Fibroblast of skin of abdomen (primary cell): ENCODE measurements at places on chromosomes 6 and 20.

DNA sequence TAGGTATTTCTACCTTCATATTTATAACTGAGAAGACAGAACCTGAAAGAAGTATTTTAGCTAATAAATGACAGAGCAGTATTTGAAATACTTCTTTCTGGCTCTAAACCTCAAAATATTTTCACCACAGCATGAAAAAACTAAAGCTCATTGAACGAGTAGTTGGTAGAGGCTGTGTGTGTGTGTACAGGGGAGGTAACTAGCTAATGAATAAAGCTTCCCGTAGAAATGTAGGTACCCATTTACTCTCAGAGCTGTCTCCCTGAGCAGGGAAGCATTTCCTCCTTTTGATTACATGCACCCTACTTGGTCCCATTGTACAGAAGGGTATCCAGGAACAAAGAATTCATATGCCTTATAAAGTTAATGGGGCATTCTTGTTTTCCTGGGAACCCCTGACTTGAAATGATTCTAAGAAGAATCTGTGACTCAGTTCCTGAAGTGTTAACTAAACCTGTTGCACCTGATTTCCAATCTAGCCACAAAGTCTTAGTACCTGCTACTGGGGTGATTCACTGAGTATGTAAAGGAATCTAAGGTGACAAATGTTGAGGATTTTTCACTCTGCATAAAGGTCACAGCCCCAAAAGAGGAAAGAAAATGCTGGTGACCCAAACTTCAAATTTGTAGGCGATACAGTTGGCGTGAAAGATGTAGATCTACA is 12.5 kb downstream of the CRYBG1 start:
- DNase-seq, result no peak

DNA sequence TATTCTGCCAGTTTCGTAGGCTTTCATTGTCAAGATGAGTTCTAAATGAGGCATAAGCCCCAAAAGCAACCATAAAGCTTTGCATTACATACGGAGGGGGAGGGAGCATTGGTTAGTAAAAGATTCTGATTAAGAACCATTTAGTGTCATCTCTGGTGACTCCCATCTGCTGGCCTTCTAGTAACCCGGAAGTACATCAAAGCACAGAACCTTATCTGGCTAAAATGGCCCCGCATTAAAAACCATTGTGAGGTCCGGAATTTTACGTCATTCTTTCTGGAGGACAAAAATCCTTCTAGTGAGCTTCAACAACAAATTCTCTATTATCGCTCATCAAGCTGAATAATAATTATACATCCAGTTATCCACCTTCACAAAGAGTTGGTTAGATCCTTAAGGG is 37.8 kb downstream of the METTL24 start:
- no peak for DNase-seq

DNA sequence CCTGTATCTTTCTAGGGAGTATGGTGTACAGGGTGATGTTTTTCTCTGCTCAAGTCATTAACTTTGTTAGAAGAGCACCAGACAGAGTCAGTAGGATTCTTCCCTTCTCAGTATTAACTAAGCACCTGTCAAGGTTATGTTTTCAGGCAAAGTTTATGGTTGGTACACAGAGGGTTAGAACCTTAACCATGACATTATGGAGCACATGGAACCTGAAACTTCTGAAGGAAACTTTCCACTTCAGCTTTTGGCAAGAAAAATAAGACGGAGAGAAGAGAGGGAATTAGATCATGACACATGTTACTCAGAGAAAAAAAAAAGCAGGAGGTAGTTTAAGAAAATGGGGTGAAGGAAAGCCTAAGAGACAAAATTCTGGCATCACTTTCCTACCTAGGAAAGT is 112.9 kb upstream of the PDE7B start:
- DNase-seq, result no peak

DNA sequence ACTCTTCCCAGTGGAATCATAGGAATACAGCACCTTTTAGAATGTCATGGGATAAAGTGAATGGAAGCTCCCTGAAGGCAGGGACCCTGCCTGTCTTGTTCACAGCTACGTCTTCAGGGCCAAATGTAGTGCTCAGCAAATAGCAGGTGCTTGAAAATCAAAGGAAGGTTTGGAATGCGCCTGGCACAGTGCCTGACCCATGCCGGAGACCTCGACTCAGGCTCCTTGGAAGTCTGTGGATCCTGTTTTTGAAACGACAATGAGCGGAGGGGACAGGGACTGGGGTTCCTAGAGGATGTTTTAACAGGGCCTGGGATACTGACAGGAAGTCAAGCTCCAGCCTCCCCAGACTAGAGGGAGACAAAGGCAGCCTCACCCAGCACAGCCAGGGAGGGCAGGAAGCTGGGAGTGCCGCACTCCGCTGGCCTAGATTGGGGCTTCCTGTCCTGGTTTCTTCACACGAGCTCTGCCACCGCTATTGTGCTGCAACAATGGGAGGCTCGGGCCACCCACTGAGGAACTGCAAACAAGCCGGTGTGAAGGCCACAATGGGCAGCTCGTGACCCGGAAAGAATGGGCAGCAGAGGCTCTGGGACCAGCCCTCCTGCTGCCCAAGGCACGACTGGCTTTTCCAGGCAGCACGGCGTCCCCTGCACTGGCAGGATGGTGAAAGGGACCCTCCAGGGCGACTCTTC is 76.7 kb downstream of the PREX1 start:
- no peak for DNase-seq

GRCh38 chr6:89186762-89187161 is 30.4 kb downstream of the GABRR1 start:
- no peak for DNase-seq
